ENCODE measurements at places on chromosomes 6 and 20.
A peak's percentile ranks its signal among the peaks of the same experiment; 100 is the strongest.

DNA sequence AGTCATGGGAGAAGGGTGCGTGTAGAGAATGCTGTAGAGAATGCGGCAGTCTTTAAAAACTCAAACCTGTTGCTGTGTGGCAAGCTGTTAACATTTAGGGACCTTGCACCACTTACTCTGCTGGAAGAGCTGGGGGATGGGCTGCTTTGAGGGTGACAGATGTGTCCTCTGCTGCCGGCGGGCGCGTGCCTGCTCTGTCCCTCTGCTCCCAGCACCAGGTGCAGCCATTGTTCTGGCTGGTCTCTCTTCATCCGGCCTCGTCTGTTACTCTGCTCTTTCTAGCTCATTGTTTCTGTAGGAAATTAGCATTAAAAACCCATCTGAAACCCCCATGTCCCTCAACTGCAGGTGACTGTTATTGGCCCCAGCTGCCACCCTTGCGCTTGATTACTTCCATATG is 78.5 kb downstream of the CBFA2T2 start:
- peak; percentile 95 for DNase-seq

DNA sequence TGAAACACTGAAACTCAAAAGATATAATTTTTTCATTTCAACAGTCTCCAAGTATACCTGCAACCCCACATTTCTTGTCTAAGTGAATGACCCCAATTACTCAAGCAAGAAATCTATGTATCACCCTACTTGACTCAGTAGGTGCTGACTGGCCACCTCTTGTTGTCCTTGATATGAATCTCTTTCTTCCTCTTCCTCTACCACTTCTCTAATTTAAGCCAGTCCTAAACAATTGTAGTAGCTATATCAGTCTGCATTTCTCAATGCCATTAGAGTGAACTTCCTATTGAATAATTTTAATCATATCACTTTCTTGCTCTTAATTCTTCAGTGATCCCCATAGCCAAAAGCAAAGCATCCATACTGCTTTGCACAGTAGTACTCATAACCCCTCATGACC is 93.2 kb downstream of the NKAIN2 start:
- DNase-seq, result no peak

DNA sequence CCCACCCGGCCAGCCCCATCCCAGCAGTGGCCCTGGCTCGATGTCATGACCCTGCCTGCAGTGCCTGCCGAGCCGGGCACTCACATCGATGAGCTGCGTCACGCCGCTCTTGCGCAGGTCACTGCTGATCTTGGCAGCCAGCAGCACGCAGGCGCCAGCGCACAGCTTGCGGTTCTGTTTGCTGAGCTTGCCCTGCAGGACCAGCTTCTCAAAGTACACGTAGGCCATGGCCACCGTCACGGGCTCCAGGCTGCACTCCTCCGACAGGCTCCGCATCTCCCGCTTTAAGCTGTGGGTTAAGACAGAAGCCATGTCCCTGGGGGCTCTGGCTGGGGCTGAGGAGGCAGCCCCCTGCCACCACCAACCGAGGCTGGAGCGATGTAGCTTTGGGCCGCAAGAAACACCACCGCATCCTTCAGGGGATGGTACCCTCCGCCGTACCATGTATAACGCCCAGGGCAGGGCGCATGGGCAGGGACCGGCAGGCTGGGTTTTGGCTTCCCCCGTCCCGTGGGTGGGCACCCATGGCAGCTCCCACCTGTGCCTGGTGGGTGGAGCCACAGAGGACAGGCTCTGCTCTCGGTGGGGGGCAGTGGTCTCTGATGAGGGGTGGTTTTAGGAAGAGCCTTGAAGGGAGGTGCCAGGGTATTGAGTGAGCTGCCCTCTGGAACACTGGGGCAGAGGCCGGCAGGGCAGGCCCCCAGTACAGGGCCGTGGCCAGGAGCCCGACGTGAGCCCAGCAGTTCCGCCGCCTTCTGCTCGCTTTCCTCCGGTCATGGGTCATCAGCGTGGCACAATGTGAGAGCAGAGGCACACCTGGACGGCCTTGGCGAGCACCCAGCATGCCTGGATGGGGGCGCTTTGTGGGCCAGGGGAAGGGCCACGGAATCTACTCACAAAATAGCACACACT is 4.5 kb downstream of the RPS21 start:
- no peak for DNase-seq

DNA sequence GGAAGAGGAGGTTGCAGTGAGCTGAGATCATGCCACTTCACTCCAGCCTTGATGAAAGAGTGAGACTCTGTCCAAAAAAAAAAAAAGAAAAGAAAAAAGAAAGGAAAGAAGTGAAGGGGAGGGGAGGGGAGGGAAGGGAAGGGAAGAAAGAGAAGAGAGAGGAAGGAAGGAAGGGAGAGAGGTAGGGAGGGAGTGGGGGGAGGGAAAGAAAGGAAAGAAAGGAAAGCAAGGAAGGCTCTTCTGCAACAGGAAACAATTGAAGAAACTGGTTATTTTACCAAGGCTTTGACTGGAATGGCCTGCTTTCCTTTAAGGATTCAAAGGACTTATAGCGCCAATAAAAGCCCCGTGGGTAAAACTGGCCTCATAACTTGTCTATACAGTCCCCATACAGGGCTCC is 64.6 kb downstream of the ABHD12 start:
- DNase-seq, result no peak

GRCh38 chr6:71205336-71205956 is 83.2 kb upstream of the OGFRL1 start:
- DNase-seq, result no peak

DNA sequence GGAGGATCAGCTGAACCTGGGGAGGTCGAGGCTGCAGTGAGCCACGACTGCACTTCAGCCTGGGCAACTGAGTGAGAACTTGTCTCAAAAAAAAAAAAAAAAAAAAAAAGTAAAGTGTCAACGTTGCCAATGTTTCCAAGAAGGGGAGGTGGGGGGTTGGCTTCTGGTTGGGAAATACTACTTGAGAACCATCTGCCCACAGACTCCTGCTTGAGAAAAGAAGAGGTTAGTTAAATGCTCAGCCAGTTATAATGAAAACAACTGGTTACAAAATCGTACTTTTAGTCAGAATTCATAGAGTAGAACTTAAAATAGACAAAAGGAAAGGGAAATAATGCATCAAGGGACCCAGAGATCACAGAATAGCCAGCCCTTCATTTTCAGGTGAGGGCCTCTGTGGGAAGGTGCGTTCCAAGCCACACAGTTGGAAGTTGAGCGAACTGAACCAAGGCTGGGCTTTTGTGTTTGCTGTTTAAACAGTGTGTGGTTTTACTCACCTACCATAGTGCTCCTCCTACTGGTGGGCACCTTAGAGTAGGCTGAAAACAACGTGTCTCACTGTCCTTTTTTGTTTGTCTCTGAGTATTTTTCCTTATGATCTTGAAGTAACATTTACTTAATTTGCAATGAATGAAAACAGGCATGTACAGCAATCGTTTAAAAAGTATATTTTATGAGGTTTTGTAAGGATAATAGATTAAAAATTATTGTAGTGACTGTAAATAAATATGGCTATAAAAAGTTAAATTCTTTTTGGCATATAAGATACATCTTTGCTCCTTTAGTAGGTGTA is 200.7 kb downstream of the BCAS1 start:
- no peak for DNase-seq

GRCh38 chr6:6392214-6393068 is 72.0 kb upstream of the F13A1 start:
- no peak for DNase-seq

DNA sequence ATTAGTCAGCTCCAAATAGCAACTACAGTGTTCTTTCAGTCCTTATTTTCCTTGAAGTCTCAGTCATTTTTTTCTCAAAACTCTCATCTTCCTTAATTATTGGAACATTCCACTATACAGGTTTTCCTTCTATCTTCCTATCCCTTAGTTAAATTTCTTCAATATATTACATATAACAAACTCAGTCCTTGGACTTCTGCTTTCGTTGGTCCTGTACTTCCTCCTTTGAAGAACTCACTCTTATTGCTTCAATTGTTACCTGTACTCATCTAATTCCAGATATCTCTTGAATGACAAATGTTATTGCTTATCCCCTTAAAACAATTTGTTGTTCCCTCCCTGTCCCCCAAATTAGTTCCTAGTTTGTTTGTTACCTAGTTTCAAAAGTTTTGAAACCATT is 67.7 kb upstream of the NOTCH4 start:
- DNase-seq, result no peak

DNA sequence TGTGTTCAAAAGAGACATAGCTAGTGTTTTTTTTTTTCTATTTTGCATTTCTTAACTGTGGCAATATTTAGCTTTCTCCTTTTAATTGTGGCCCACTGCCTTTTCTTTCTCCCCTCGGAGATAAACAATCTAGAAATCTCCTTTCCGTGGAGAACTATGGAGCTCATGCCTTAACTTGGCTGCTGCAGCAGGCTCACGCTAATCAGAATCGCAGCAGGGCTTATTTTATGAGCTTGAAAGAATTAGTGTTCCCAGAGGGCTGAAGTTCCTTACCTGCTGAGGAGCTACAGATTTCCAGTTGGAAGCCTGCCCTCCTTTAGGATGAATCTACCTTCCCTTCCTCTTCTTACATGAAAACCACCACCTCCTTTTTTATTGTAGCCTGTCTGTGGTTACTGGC is 35.6 kb downstream of the CTNNBL1 start:
- DNase-seq, result no peak

DNA sequence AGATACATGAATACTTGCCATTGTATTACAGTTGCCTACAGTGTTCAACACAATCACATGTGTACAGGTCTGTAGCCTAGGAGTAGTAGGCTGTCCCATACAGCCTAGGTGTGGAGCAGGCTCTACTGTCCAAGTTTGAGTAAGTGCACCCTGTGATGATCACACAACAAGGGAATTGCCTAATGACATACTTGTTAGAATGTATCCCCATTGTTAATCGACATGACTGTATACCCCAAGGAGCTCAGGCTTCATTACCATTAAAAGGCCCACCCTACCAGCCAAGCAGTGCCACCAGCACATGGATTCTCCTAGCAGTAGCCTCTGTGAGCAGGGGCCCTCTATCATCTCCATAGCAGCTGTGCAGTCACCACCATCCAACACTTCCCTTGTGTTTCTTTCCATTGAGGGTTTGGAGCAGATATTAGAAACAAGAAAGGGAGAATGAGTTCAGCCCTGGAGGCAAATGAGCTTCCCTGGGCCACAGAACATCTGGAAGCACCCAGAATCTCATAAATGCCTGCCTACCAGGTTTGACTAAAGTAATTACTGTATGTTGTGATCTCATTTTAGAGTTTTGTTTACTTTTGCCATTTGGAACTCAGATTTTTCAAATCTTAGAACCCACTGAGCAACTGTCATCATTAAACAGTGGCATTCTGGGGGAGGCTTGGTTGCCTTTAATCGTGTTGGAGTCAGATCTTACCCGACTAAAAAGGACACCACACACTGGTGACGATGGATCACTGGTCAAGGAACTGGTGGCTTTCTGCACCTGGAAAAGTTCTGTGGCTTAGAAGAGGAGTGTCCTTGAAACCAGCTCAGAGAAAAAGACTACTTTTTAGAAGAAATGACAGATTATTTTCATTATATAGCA is 104.9 kb downstream of the TULP4 start:
- no peak for DNase-seq

GRCh38 chr20:57620999-57621398 is 773 bp upstream of the ZBP1 start:
- no peak for DNase-seq

GRCh38 chr20:47703748-47704147 is 81.5 kb downstream of the SULF2 start:
- DNase-seq, result no peak

- DNase-seq, result no peak
These were observed 563.8 kb downstream of the COL12A1 start for GRCh38 chr6:74642101-74642500.

DNA sequence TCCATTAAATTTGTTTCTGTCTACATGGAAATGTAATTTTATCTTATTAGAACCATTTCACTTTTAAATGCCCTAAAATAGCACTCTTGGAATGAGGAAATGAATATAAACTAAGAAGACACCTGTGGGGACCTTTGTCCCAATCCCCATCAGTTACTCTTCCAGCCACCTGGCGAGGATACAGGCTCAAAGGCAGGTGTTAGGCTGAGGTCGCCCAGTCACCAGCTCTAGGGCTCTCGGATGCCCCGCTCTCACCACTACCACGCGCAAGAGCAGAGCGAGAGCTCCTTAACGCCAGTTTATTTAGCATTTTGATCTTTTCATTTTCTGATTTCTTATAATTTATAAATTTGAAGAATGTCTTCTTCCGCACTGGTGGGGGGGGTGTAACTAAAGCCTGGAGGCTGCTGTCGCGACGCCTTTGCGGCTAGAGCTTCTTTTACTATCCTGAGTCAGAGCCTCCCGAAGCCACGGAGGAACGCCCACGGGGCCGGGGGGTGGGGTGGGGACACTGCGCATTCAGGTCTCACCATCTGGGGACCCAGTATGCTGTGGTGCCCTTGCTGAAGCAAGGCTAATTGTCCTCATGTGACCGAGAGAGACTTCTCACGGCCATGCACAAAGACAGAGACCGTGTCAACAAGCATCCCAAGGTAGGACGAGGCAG is 38.7 kb upstream of the AFDN start:
- no peak for DNase-seq

GRCh38 chr6:110534731-110535492 is 58.5 kb upstream of the SLC22A16 start:
- no peak for DNase-seq

- DNase-seq, result no peak
These were observed 1.7 kb upstream of the ADGRB3 start for GRCh38 chr6:68633281-68633971.

- DNase-seq, result no peak
These were observed 32.4 kb downstream of the MDGA1 start for GRCh38 chr6:37665304-37665703.

DNA sequence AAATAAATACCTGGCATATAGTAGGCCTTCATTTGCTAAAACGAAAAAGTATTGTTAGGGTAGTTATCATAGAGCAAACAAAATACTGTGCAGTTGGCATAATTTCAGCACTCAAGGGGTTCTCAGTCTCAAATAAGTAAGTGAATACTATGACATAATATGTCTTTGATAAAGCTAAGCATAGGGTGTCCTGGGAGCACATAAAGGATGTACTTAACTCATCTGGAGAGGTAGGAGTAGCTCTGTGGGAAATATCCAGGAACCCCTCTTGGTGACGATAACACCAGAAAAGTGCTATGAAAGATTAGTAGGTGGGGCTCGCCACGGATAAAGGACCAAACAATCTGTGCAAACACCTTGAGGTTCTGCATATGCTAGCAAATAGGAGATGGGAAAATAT is 23.2 kb downstream of the VNN1 start:
- DNase-seq, result no peak

DNA sequence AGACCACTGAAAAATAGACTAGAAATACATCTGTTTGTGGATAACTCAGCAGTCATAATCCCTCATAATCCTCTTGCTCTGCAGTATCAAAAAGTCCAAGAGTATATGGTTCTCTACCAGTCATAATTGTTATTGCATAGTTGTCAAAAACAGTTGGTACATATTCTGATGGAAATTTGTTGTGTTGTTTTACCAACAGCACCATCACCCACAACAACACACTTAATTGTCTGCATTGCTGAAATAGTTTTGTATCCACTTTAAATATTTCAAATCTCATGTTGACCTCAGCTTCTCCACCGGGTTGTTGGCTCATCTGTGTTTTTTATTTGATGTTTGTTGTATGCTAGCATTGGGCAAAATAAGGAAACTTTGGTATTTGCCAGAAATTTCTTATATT is 39.4 kb downstream of the ITCH start:
- no peak for DNase-seq

GRCh38 chr6:21804941-21805610 is 211.5 kb downstream of the SOX4 start:
- no peak for DNase-seq
